CD4-positive, alpha-beta T cell treated with Interferon alpha-2 for 1 hour (primary cell): ENCODE measurements at places on chromosomes 2 and 18.

DNA sequence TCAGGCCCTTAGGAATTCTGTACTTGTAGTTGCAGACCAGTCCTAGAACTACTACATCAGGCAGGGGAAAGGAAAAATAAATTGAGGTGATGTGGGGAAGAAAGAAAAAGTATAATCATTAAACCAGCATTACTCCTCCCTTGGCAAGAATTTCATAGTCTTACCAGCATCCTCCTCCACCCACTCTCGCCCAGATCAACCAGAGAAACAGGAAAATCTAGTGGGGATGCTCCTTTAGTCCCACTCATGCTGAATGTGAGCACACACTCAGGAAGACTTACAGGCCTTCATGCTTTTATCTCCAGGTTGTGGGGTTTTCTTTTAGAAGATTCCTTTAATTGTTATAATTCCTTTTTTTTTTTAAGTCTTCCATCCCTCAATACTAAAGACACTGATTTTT, 129.3 kb upstream of the CCDC150 start:
- no peak for DNase-seq

DNA sequence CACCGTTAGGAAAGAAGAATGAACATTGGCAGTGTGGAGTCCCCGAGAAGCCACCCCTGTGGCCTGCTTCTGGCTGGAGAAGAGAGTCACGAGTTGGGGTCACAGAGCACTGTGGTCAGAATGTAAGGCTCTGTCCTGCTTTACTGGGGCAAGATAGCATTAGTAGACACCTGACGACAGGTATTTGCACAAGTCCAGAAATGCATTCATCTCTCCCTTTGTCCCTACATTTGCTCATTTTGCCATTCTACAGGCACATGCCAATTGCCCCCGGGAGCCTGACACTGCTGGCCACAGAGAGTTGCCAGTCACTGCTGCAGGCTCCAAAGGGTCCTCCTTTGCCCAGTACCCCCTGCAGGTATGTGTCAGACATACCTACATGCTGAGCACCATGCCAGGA, 133.3 kb downstream of the SMAD2 start:
- no peak for DNase-seq

GRCh38 chr2:207045531-207045930, 106.2 kb downstream of the CPO start:
- DNase-seq, result no peak

DNA sequence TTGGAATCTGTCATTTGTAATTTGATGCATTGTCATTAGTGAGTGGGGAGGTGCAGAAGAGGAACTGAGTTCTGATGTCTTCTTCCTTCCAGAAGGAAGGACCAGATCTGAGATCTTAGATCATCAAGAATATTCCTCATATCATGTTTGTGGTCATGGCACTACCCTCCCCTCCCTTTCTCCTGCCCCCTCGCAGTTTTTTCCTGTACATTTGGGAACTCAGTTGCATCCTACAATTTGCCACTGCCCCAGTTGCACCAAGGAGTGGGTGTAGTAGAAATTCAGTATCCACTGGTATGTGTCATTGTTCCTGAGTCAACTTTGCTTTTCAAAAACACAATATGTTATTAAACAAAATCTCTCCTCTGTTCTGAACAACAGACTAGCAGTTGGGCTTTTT, 26.6 kb upstream of the ACVR1 start:
- DNase-seq, result no peak

GRCh38 chr2:209840434-209840833, 68.8 kb downstream of the UNC80 start:
- DNase-seq, result no peak

- DNase-seq, result no peak
Observed at GRCh38 chr2:84958135-84959059, 12.6 kb upstream of the KCMF1 start.

DNA sequence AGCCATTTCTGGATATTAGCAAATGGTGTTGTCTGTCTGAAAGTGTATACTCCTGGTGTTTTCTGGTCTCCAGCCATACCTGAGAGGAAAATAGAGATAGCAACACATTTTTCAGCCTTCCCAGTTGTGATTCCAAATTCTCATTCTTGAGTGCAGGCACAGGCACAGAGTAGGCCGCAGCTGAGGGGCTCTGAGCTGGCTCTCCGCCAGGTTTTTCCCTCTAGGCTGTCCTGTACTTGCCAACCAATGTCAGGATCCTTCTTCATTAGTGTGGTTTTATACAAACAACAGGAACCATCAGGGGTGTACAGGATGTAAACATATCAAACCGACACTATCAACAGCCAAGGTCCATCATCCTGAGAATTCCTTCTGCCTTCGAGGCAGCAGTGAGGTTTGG, 1733.6 kb upstream of the CELF4 start:
- DNase-seq, result no peak

GRCh38 chr2:218003981-218004419, 1.2 kb upstream of the TNS1 start:
- DNase-seq, result no peak

DNA sequence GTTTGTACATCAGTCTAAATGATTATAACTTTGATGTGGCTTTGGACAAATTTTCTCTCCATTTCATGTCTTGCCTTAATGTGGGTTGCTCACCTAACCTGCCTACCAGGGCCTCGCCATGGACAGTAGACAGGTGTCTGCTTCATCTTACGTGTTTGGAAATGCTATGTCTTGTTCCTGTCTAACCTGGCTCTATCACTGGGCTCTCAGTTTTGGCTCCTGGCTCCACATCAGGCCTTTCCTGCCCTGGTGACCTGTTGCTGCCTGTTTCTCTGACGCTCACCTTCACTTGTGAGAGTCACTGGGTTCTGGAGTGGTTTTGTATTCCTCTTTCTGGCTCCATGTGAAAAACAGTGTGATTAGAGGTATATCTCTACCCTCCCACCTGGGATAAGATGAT, 65.9 kb downstream of the PHLPP1 start:
- no peak for DNase-seq

DNA sequence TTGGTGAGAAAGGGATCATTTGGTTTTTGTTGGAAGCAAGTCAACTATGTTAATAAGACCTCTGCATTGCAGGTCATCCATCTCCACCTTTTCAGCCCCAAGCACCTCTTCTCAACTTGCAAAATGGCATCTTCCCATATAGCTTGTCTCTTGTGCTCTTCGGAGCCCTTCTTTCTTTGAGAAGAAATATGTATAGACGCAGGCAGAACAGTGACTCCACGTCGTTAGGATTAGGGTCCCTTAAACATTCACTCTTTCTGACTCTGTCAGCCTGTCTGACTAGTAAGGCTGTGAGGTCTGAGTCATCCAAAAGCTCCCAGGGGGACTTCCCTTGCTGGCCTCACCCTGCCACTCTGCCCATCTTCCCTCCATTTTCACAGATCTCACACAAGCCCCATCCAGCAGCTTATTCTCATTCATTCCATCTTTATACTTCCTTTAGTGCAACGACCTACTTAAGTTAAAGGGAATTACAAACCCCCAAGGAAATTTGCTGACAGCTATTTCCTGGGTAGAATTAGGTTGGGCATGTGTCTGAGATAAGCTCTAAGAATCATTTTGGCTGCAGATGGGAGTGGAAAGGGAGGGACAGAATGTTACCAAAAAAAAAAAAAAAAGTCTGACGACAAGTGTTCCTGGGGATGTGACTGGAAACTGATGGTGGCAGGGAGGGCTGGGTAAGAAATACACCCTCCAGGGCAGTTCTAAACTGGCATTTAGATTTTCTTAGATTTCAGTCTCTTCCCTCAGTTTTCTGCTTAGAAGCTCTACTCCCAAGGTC, 37.7 kb upstream of the MEX3C start:
- DNase-seq, result no peak

- DNase-seq, result no peak
Observed at GRCh38 chr2:88114889-88115288, 13.0 kb downstream of the FABP1 start.

- no peak for DNase-seq
Observed at GRCh38 chr2:63843791-63844190, 2.1 kb downstream of the UGP2 start.

- no peak for DNase-seq
Observed at GRCh38 chr2:30772021-30772705, 35.1 kb downstream of the CAPN13 start.

DNA sequence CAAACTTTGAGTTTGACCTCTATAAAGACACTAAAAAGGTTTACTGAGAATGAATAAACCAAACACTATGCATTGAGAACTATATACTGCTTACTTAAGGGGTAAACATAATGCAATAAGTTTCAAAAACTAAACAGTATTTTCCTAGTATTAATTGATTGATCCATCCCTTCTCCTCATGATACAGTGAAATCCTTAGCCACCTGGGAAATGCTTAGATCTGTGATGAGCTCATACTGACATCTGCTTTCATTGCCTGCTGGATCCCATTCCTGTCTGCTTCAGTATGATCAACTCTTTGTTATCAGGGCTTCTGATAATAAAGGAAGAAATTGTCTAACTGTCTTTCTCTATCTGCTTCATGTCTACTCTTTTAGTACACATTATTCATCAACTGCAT, 74.9 kb upstream of the UBE2E3 start:
- DNase-seq, result no peak

- DNase-seq, result no peak
Observed at GRCh38 chr2:122210898-122211856, 455.7 kb downstream of the TSN start.

DNA sequence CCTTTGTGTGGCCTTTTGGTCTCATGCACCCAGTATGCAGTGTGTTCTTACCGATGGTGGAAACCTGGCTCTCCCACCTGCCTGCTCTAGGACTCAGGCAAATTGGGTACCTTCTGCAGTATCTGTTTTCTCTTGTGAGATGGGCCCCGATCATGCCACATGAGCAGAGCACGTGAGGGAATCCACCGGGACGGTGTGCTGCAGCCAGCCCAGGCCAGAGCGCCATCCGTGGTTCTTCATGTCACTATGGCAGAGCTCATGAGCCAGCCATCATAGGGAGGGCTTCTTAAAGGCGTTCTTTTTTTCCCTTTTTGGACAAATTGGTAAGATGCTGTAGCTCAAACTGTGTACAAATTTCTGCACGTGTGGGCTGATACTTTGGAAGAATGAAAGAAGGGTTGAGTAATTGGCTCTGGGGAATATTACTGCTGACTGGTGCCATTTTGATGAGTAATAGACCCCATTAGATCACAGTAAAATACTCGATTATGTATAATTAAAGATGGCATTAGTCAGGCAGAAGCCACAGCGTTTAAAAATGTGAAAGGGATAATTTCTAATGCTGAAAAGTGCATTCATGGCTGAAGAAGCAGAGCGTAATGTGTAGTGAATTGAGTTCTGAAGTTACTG, 19.2 kb downstream of the SH3RF3 start:
- no peak for DNase-seq

DNA sequence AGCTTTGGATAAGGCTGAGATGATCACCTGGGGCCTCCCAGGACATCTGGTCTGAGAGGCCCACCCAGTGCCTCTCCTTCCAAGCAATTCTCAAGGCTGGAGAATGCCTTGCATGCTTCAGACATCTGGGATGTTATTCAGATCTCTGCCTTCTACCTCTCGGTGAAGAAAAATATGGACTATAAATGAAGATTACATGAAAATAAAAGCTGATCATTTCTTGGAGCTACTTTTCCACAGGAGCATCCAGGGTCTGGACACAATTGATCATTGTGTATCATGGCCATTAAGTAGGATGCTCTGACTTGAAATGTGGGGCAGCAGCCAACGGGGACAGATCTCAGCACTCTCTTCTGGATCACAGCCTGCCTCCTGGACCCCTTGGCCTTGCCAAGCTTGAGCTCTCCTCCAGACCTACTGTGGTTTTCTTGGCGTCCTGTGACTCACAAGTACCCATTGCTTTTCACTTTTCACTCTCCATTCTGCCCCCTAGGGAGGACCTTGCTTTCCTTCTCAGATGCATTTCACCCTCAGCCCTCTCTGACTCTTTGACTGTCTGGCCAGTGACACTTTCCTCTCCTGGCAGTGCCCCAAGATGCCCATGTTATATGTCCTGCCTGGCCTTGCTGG, 203.1 kb downstream of the INSIG2 start:
- DNase-seq, result no peak

DNA sequence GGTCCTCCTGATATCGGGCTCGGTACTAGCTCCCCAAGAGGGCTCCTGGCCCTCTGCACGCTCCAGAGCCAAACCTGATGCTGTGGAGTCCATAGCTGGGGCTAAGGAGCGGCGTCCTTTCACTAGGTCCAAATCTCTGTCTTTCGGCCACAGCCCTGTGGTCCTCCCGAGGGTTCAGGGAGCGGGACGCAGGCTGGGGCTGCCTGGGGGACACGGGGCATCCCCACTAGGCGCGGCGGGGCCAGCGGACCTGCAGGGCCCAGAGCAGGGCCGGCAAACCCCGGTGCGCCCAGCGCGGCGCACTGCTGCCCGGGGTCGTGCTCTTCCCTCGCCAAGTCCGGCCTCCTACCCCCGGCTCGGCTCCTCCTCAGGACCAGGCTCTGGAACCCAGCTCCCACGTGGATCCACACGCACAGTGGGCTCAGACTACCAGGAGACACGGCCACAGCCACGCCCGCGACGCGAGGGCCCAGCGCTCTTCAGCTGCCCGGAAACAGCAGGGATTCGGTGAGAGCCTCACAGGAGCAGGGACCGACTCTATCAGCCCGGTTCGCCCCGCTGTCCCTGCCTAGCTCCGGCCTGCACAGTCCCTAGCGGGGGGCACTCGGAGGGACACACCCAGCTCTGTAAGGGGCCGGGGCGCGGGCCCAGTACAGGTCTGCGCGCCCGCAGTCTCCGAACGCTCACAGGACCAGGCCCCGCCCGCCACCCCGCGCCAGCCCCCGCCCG, 593 bp downstream of the ZNF514 start:
- no peak for DNase-seq

DNA sequence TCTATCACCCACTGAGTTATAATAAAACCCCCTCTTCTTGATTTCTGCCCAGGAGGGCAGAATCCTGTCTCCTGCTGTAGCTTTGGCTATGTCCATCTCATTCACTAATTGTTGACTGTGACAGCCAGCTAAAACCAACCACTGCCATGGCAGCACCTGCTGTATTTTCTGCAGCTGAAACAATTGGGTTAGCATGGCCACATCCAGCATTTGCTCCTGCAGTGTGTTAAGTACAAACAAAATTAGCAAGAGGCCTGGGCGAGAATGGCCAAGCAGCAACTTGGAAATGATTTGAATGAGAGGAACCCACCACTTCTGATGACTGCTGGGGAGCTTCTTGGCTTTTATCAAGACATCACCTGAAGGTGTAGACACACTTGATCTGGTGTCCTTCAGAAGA, 89.4 kb upstream of the LRRTM1 start:
- no peak for DNase-seq

DNA sequence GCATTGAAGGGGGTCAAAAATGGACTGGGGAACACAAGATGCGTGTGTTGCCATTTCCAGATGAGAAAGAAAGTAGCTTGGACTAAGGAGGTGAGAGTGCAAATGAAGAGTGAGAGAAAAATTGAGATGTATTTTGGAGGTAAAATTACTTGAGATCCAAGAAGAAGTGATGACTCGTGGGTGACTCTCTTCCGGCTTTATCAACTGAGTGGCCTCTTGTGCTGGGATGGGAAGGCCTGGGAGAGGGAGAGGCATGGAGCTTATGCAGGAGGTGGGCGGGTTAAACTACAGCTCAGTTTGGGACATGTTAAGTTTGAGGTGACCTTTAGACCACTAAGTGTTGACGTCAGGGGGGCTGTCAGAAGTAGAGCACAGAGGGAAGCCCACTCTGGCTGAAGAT, 34.9 kb downstream of the SULT1C2 start:
- DNase-seq, result no peak
